ENCODE measurements at places on chromosomes 3 and 15. TPM values are rescaled to one million over a fixed set of nuclear protein-coding genes. Genes with fewer than 3 reads are reported as not detected.

GRCh38 chr15:56767315-56767714 is 34.0 kb upstream of the ZNF280D start:
- DNase-seq: no peak

DNA sequence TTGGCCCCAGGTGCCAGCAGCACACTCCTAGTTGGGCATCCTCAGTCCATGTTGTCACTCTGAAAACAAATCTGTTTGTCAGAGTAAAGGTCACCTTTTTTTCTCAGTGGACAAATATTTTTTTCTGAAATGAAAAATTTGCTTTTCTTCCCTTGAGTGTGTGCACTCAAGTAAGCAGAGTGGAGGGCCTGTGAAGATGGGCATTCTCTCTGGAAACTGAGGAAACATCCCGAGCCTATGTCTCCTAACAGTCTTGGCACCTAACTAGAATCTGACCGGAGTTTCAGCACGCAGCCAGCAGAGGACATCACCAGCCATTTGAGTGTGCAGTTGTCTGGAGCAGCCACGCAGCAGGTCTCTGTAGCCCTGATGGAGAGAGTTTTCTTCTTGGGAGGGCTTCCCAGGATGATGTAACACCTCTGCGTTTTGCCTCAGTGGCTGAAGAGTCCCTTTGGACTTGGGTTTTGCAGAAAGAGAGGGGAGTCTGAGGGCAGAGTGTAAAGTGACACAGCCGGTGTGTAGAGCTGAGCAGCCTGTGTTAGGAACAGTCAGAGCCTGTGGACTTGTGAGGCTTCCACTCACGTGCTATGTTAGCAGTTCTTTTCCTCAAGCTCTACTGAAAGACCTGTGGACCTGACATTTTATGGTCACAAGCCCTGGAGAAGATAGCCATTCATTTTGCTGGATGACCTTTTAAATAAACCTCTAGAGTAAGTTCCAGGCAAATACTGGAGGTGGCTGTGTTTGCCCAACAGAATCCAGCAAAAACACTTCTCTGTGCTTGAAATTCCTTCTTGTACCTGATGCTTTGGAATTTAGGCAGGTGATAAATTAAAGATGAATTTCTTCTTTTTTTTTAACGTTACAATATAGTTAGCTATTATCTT is 51.6 kb downstream of the ABHD2 start:
- DNase-seq: no peak

GRCh38 chr3:187616307-187616972 is 53.8 kb downstream of the SST start:
- peak; percentile 35 for DNase-seq

DNA sequence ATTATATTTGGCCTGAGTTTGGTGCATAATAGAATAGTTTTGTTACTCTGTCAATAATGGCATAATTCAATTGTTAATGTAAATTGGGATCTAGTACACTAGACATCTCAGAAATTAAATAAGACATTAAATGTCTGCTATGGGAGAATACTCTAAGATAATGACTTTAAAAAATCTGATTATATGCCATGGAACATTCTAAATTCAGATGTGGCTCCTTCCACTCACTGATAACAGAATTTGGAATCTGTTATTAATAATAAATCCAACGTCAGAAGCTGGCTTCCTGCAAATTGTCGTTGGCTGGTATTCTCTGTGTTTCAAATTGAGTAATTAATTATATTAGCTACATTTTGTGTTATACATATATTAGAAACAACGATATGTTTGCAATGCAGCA is 258.1 kb downstream of the CNTN6 start:
- DNase-seq: no peak

GRCh38 chr15:89673165-89673512 is 6.0 kb downstream of the PLIN1 start:
- no peak for DNase-seq

UPK1B gene
- total RNA-seq: not detected

Measured in MG63 (cell line).